ENCODE measurements at places on chromosomes 1 and 21. TPM values are rescaled to one million over a fixed set of nuclear protein-coding genes. Genes with fewer than 3 reads are reported as not detected.

SELENBP1 gene
- 13.4 TPM for total RNA-seq

TRNAU1AP gene
- 13.0 TPM for total RNA-seq

FABP3 gene
- 19.3 TPM for total RNA-seq

TP53BP2 gene
- 33.9 TPM for total RNA-seq

GPA33 gene
- total RNA-seq, result not detected

UMODL1 gene
- not detected for total RNA-seq

RPE65 gene
- total RNA-seq, result not detected

NTNG1 gene
- 10.3 TPM for total RNA-seq
